ENCODE measurements at places on chromosomes 6 and 20. TPM values are rescaled to one million over a fixed set of nuclear protein-coding genes. Genes with fewer than 3 reads are reported as not detected.

Gene GINM1
- 66.2 TPM for total RNA-seq

GRCh38 chr6:28480253-28480932, 35.2 kb downstream of the GPX6 start:
- no peak for DNase-seq
- no peak overlapping the region for H3K4me3 ChIP-seq
- H3K27ac ChIP-seq = no peak overlapping the region
- peaks cover 62% of the 10 kb centered on the region for H3K27me3 ChIP-seq
- H3K4me1 ChIP-seq = no peaks in the 10 kb centered on the region

Gene DSP
- 124 TPM for total RNA-seq

Gene GTSF1L
- total RNA-seq = not detected

- H3K27me3 ChIP-seq = no peaks in the 10 kb centered on the region
- no peaks in the 10 kb centered on the region for H3K4me1 ChIP-seq
- H3K4me3 ChIP-seq = no peak overlapping the region
- no peak overlapping the region for H3K27ac ChIP-seq
- no peaks in the 10 kb centered on the region for H3K36me3 ChIP-seq
- peak; percentile 11 for DNase-seq
Observed at GRCh38 chr6:1111361-1111760, 200.5 kb upstream of the FOXQ1 start.

Gene ZBTB46
- 20.9 TPM for total RNA-seq

Data from osteocyte (in vitro differentiated cells).